Immature natural killer cell (primary cell): ENCODE measurements at places on chromosomes 16 and 17.

- no peak for DNase-seq
Observed at GRCh38 chr17:43314611-43315011, 80.8 kb upstream of the RNU2-1 start.

DNA sequence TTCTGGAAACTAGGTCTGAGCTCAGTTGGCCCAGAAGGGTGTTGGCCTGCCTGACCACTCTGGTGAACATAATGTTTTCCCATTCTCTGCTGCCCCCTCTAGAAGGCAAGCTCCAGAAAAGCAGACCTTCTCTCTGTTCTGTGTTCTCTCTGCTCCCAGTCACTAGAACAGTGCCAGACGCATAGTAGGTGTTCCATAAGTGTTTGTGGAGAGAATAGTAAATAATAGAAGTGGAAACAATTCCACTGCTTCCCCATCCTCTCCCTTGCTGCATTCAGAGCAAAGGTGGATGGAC, 32.2 kb upstream of the ETV4 start:
- no peak for DNase-seq

- DNase-seq, result no peak
Observed at GRCh38 chr16:19694989-19695388, 23.0 kb downstream of the KNOP1 start.

GRCh38 chr17:38750312-38751121, 2.0 kb upstream of the PSMB3 start:
- DNase-seq, result no peak

DNA sequence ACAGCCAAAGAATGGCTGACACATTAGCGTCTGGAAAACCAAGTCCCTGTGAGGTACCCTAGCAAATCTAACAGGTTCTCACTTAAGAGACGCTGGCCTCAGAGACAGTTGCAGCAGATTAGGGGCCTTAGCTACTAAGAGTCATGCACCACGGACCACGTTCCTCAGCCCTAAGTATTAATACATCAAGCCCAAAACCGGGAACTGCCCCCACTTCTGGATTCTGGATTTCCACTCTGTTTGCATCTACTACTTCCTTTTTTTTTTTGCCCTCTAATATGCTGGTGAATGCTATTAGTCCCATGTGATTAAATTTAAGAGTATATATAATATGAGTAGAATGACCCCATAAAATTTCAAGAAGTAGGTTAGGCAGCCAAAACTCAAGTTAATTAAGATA, 775 bp upstream of the TERB1 start:
- DNase-seq, result no peak

DNA sequence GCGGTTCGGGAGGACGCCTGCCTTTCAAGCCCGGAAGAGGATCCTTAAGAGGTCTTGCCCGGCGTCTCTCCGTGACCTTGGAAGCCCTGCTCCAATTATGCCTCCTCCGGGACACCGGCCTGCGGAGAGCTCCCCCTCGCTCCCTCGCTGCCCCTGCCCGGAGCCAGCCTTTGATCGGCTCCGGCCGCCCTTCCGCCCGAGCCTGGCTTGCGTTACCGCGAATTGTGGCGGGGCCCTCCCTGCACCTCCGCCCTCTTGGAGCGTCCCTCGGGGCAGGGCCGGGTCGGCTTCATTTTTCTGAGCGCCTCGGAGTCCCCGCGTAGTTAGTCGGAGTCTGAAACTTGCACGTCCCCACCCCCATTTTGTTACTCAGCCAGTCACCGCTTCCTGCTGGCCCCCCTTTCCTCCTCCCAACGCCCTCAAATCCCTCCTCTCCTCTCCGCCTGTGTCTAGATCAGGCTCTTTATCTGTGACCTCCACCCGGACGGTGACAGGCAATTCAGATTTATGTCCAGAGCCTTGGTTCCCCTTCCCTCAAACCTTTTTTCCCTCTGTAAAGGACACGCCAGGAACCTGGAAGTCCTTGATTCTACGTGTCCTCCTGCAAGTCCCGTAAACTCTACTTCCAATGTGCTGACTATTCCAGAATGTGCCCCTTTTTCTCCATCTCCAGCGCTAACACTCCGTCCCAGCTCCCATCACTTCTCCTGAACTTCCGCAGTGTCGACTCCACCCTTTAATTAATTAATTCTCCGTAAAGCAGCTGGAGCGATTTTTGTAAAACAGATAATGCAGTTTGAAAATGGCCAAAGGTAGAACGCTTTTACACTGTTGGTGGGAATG, 569 bp upstream of the RABEP2 start:
- peak; percentile 91 for DNase-seq

DNA sequence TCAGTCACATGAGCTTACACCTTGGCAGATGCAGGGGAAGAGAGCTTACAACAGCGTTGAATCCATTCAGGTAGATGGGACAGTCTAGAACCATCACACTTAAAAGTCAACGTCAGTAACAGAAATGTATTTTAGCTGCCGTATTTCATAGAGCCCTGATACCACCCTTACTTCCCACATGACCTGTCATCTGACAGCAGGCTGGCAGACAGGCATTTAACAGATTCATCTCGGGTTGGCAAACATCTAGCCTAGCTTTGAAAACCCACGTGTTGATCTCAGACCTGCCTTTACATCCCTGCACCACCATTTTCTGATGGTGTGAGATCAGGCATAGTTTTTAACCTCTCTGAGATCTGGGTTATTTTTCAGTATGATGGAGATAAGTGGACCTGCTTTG, 177.9 kb upstream of the HSBP1 start:
- no peak for DNase-seq

- no peak for DNase-seq
Observed at GRCh38 chr16:6204945-6205344, 1107.3 kb upstream of the EEF2KMT start.

DNA sequence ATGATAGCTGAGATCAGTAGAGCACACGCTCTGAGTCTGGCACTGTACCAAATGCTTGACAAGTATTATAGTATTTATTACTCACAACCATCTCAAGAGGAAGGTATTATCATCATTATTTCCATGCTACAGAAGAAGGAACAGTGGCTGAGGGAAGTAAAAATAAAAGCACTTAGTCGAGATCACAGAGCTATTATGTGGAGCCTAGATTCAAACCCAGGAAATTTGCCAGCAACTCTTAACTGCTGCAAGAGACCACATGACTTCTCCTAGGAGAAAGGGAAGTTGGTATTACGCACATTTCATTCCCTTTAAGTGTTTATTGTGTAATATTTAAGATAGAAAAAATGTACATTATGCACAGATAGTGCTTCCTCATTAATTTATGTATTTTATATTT, 1.0 kb upstream of the RHOT1 start:
- no peak for DNase-seq

DNA sequence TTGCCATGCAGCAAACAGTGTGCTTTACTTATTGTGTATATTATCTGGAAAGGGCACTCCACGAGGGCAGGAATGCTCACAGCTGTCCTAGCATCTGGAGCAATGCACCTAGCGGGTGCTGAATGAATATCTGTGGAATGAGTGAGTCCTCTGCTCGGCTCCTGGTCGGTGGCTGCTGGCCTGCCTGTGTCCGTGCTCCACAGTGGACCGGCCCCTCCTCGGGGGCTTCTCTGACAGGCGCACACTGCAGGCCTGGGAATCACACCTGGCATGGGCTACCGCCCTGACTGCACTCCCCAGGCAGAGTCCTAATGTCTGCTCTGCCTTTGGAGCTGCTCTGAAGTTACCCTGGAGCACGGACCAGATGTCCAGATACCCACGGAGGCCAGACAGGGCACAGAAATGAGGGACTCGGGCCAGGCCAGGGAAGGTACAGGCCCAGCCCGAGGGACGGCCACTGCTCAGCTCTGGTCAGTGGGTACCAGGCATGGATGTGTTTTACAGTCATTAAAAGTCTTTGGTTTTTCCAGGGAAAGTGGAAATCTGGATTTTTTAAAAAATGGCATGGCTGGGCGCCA, 21.1 kb upstream of the AKTIP start:
- no peak for DNase-seq

GRCh38 chr16:82061861-82062525, 26.9 kb downstream of the HSD17B2 start:
- no peak for DNase-seq

DNA sequence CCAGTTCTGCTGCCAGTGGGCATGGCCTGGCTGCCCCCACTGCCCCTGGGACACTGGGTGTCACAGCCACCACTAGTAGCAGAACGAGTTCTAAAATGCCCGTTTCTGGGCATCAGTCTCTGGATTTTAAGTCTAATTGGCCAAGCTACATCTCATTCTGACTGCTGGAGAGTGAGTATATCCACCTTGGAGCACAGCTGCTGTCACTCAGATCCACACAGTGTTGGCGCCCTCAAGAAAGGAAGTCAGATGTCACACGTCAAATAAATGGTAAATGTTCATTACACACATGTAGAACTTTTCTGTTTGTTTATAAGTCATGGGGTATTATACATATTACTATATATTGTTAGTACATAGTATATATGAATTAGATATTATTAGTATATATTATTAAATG, 19.4 kb downstream of the GNGT2 start:
- DNase-seq, result peak; percentile 34

GRCh38 chr16:65044026-65044425, 77.8 kb downstream of the CDH11 start:
- no peak for DNase-seq

DNA sequence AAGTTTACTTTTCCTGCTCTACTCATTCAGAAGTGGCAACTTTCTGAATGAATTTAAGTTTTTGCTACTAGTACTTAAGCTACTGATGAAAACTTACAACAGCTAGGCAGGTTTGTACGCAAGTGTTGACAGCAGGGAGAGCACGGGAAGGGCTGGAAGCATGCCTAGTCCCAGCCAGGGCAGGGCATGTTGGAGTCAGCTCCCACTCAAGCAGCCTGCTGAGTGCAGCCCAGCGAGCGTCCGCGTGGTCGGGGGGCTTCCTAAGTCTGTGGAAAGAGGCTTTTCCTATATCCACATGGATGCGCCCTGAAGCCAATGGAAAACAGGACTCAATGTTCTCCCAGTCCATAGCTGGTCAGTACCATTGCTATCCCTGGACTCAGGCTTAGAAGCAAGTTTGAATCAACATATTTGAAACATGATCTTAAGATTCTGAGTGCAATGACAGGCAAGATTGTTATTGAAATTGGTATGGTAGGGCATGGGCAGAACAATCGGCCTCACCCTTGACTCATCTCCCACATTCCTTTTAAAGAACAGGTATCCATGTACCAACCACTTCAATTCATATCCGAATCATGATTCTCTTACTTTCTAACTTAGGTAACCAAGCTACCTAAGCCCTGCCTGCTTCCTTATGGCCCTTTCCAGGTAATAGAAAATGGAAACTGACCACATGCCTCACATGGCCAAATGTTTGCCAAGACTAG, 22.5 kb downstream of the CYB5D2 start:
- no peak for DNase-seq

DNA sequence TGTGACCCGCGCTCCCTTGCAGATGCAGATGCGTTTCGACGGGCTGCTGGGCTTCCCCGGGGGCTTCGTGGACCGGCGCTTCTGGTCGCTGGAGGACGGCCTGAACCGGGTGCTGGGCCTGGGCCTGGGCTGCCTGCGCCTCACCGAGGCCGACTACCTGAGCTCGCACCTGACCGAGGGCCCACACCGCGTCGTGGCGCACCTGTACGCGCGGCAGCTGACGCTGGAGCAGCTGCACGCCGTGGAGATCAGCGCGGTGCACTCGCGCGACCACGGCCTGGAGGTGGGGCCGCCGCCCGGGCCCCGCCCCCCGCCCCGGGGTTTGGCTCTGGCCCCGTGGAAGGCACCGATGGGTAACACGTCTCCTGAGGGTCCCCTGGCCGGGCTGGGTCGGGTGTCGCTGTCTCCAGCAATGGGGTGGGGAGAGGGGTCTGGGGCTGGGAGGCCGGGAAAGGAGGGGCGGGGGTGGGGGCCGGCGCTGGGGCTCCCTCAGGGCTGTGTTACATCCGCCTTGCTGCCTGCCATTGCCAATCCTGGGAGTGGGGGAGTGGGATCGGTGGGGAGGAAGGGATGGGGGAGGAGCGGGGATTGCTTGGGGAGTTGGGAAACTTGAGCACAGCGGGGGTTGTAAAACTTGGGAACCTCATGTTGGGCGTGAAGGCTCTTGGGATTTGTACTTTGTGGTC, 737 bp downstream of the NUDT16L1 start:
- DNase-seq, result no peak

GRCh38 chr17:74555427-74555940, 9.6 kb upstream of the CD300C start:
- DNase-seq, result no peak

GRCh38 chr17:4974115-4974670, 6.6 kb upstream of the SPAG7 start:
- no peak for DNase-seq

GRCh38 chr17:49511810-49512209, 16.7 kb downstream of the NGFR start:
- DNase-seq, result no peak

GRCh38 chr17:50099003-50099402, 3.9 kb downstream of the PDK2 start:
- DNase-seq, result no peak

- DNase-seq, result no peak
Observed at GRCh38 chr16:318628-319027, 33.9 kb downstream of the AXIN1 start.

- no peak for DNase-seq
Observed at GRCh38 chr17:72665852-72666851, 426.3 kb downstream of the SLC39A11 start.

DNA sequence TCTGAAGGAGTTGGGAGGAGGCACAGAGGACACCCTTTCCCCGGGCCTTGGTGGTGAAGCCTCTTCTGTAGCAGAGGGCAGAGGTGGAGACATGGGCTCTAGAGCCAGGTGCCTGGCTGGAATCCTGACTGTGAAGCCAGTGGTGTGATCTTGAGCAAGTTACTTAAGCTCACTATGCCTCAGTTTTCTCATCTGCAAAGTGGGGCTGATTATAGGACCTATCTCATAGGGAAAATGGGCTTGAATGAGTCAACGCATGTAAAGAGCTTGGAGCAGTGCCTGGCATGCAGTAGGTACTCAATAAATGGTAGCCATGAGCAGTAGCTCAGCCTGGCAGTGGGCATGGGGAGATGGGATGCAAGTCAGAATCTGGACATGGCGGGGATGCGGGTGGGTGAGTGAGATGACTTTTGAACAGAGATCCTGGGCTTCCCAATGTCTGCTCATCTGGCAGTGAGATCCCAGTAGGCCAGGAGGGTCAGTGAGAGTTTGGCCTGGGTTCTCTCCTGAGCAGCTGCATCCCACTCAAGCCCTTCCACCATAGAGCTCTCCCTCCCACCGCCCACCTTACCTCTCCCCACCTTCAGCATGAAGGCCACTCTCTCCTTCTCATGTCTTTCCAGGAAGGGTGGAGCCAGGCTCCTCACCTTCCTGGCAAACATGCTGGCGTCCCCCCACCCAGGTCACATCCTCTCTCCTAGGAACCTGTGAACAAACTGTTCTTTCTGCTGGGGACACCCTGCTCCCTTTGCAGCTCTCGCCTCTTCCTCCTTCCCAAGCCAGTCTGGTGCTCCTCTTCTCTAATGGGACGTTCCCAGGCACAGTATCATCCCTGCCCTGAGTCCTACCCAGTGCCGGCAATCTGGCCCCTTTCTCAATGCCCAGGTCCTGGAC, 13.1 kb upstream of the SP2 start:
- DNase-seq, result no peak
